Dermis blood vessel endothelial cell (primary cell): ENCODE measurements at places on chromosomes 1 and 21. TPM values are rescaled to one million over a fixed set of nuclear protein-coding genes. Genes with fewer than 3 reads are reported as not detected.

DNA sequence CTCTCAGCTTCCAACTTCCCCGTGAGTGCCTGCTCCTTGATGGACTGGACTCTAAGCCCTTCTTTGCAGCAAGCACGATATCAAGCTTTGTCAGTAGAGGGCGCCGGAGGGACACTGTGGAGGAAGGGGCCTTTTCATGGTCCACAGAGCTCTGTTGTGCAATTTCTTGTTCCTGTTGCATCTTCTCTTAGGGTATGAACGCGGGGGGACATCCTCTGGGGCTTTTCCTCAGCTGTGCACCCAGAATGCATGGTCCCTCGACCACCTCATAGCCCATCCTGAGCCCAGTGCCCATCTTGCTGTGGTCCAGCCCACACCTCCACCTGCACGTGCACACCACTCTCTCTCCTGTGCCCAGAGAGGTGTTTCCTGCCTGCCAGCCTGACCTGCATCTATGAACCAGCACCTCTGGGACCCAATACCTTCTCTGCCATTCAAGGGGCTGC is 556.8 kb downstream of the PTPRU start:
- DNase-seq: peak; percentile 88

GRCh38 chr1:72137656-72138055 is 144.7 kb downstream of the NEGR1 start:
- DNase-seq: peak; percentile 4

- no peak for DNase-seq
Observed at GRCh38 chr1:161162806-161163205, 3.4 kb upstream of the PPOX start.

DNA sequence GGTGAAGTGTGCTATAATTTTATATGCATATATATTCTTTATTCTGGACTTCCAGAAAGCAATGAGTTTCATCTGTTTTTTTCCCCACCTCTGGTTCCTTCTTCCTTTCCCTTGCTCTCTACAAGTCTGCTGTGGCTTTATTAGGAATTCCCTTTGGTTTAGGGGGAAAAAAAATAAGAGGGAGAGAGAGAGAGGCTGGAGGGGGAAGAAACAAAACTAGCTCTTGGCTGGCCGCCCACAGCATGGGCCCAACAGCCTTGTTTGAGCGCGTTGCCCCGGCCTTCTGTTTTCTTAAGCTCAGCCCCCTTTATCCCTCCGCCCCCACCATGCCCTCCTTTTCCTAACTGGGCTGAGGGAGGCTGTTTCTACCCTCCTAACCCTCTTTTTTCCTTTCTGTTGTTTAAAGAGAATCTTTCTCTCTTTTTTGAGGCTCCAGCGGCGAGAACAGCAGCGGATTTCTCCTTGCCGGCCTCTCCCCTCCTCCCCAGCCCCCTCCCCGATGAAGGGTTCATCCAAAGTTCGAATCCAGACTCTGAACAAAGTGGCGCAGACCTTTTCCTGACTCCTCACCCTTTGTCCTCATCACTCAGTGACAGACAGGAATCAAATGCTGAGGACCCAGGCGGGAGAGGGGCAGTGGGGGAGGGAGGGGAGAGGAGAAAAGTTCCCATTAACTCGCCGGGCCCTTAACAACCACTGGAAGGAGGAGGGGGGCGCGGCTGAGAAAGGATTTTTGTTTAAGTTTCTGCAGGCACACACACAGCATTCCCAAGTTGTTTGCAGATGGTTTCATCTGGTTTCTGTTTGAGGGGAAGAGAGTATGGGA is 29.7 kb downstream of the PBX1 start:
- DNase-seq: no peak

GRCh38 chr1:55773211-55773940 is 558.2 kb upstream of the USP24 start:
- no peak for DNase-seq

CFHR2 gene
- total RNA-seq: not detected in 2 replicates

GBP6 gene
- total RNA-seq: under 0.01 TPM in 1 of 2 replicates, not detected in the other
